ENCODE measurements at places on chromosomes 1 and 21.

GRCh38 chr1:230804396-230804795, 57.2 kb downstream of the CAPN9 start:
- no peak for DNase-seq

DNA sequence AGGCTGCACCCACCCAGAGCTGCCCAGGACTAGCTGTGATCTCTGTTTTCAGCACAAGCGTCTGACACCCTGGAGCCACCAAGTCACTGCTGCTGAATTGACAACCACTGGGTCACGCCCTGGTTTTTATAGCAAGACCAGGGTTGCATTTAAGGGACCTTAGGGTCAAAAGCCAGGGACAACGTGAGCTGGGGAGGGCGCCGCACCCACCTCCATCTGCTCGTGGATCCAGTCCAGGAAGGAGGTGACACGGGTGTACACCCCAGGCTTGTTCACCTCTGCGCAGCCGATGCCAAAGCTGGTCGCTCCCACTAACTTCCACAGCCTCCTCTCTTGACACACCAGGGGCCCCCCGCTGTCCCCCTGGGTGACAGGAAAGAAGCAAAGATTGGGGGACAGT, 9.2 kb upstream of the TFF1 start:
- no peak for DNase-seq

GRCh38 chr1:245220381-245220985, 65.7 kb downstream of the KIF26B start:
- no peak for DNase-seq

DNA sequence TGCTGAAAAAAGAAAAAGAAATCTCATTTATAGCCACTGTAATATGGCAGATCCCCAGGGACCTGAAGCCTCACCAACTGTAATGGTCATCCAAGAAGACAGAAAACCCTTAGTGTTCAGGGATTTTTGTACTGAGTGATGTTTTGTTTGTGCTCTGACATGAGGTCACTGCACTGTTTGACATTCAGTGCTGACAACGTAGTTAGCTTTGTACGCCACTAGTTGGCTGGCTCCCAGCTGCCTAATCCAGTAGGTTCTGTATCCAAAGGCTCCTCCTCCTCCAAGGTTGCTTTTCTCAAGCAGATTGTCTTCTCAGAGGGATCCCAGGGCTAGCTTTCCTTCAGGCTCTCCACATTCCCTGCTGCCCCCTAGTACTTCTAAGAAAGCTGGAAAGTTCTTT, 9.5 kb upstream of the YRDC start:
- no peak for DNase-seq

- no peak for DNase-seq
Measured at GRCh38 chr1:26285366-26286063, 5.6 kb downstream of the SH3BGRL3 start.

DNA sequence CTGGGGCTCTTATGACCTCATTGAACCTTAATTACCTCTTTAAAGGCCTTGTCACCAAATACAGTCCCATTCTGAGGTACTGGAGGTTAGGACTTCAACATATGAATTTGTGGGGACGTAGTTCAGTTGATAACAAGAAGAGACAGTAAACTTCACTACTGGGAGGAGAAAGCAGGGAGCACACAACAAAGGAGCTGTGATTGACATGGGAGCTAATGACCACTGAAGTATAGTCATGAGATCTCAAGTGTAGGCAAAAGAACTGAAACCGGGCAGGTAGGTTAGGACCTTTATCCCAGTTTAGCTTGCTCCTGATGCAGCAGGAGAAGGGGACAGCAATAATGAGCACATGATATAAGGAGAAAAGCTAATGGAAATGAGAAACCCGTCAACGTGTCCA, 11.8 kb upstream of the MAB21L3 start:
- no peak for DNase-seq

- no peak for DNase-seq
Measured at GRCh38 chr1:9324246-9325096, 31.8 kb downstream of the SPSB1 start.
